ENCODE measurements at places on chromosomes 16 and 17.

- DNase-seq = peak; percentile 8
These were observed 13.5 kb upstream of the DYNLRB2 start for GRCh38 chr16:80527297-80527696.

GRCh38 chr16:28513484-28514181 lies 7.0 kb upstream of the IL27 start:
- no peak for DNase-seq

GRCh38 chr16:87575027-87575804 lies 27.1 kb upstream of the JPH3 start:
- no peak for DNase-seq

- DNase-seq = no peak
These were observed at the start of gene FAM171A2 for GRCh38 chr17:44363613-44364159. Gene FAM171A2, minus strand, starts transcription at chr17:44363853. Its CDS starts 139 bp downstream, at chr17:44363714.

GRCh38 chr17:39954876-39955275 lies 7.9 kb upstream of the GSDMA start:
- no peak for DNase-seq

GRCh38 chr16:11396241-11397048 lies 51.2 kb downstream of the RMI2 start:
- peak; percentile 6 for DNase-seq

GRCh38 chr16:2532494-2533141 lies 1.4 kb upstream of the CEMP1 start:
- DNase-seq = no peak

GRCh38 chr16:84093120-84093878 lies 23.4 kb downstream of the MBTPS1 start:
- no peak for DNase-seq

DNA sequence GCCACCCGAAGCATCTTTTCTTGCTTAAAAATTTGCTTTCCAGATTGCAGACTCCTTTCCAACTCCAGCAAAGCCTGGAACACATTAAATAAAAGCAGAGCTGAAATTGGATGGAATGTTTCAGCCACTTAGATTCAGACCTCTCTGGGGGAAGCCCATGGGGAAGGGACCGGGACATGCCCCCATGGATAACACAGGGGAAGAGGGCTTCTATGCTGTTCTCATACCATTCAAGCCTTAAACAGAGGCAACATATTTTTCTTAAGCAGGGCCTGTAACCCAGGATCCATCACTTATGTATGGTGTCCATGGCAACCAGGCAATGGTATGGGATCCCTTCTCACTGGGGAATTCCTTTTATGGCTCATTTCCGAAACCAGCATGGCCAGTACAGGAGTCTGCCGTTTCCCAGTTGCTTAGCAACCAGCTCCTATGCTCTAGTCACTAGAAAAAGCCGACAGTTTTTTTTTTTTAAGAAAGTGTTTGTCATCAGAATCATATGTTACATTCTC lies 62.0 kb upstream of the MARCHF10 start:
- no peak for DNase-seq

GRCh38 chr17:56486732-56487131 lies 106.8 kb upstream of the NOG start:
- DNase-seq = no peak

GRCh38 chr17:49553676-49554335 lies 21.9 kb upstream of the NXPH3 start:
- DNase-seq = no peak

DNA sequence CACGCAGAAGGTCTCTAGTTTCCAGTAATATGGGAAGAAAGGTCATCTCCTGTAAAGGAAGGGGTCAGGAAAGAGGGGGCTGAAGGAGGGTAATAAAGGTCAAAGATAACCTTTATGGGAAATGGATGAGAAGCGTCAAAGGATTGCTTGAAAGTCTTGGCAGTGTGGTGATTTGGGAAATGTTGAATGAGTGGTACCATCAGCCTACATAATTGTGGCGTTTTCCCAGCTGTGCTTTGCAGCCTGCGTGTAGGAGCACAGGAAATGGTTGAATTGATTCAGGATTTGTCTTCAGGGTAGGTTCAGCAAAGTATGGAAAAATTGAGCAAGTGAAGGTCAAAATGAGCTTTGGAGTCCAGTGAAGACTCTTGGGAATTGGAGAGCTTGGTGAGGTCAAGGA lies 115.8 kb upstream of the NOL11 start:
- no peak for DNase-seq

- no peak for DNase-seq
These were observed 5.2 kb upstream of the PIPOX start for GRCh38 chr17:29037739-29038084.

GRCh38 chr17:2064980-2065785 lies 10.3 kb downstream of the HIC1 start:
- no peak for DNase-seq

DNA sequence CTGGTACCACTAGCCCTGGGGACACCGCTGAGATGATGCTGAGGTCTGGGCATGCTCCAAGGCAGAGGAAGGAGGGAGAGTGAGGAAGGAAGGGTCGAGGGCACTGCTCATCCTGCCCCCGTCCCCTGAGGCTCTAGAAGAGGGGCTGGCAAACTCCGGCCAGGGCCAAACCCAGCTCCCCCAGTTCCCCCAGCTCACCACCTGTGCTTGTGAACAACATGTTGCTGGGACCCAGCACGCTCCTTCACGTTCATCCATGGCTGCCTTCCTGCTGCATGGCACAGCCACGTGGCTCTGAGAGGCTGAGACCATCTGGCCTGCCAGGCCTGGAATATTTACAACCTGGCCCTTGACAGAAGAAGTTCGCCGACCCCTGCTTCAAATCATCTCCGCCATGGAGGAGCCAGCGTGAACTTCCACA lies 81.2 kb downstream of the RBFOX3 start:
- DNase-seq = no peak

DNA sequence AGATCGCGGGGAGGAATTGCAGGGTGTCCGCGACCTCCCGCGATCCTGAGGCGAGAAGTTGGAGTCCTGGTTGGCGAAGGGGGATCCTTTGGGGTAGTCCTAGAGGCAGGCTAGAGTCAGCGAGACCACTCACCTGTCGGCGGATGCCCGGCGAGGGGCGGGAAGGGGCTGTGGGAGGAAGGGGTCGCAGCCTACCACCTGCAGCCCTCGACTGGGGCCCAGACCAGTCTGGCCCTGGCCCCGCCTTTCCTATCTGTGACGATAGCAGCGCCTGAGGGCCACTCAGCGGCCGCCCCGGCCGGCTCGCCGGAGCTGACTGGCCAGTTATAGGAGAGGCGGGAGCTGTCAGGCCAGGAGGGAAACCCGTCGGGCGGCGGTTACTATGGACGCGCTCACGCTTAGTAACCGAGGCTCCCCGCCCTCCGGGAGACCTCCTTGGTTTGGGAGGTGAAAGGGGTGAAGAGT lies at the start of gene TEKT3:
TSS of gene TEKT3 (minus strand) at position 213 of the 465 bp plus-strand sequence. CDS start 10,012 bp downstream, outside the sequence.
- no peak for DNase-seq

DNA sequence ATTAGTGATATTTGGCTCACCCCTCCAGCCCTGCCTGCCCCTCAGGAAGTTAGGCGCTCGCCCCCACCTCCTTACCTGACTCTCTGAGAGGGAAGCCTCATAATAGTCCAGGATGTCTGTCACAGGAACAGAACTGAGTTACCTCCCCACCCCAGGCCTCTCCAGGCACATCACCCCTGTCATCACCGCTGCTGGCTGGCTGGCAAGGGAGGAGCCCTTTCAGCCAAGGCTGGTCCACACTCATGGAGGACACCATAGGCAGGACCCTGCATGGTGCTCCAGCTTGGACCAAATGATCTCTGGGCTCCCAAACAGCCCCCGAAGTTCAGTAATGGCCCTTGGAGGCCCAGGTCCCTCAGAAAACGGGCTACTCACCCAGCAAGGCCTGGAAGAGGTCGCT lies 1.5 kb downstream of the DLG4 start:
- DNase-seq = no peak

DNA sequence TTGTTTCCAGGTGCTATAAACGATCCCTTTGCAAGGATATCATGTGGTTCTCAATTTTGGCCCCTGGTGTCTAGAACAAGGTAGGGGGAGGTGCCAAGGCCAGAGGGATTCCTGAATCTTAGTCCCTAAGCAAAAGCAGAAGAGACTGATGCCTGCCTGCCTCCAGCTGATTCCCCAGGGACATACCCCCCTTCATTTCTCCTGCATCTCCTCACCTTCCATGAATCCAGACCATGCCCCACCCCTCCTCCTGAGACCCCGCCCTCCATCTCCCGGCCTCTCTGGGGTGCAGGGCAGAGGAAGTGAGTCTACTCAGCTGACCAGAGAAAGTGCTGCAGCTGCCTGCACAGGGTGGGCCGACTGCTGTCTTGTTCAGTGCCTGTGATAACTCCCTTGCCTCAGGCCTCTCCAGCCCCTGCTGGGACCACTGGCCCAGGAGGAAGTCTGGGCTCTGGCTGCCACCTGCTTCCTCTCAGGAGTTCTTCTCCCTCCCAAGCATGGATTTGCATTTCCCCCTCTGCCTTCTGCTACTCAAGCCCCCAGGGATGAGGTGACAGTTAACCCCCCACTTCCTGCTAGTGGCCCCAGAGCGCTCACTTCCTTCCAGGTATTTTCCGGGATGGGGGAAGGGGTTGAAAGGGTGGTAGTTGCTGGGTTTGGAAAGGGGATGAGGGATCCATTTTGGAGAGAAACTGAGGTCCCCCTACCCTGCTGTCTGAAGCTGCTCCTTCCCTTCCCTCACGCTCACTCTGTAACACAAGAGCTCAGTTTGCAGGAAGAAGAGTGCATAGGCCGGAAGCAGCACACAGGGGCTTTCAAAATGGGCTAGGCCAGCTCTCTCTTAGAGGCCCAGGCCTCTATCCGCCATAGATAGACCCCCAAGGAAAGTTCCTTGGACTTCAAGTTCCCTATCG lies 10.5 kb upstream of the TSPOAP1 start:
- DNase-seq = peak; percentile 82

DNA sequence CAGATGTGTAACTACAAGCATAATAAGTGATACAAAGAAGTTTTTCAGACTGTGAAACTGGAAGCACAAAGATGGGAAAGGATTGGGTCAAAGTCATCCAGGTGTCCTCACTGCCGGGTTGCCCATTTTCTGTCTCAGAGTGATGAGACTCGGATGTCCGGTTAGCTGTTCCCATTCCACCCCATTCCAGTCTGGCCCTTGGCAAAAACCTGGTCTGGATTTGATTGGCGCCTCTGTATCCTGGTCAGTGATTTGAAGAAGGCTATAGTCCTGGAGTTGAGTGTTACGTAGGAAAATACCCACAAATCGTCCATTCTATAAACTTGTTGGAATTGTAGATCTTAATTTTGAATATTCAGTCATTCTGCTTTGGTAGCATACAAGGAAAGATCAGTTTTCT lies 19.9 kb upstream of the PHKG2 start:
- no peak for DNase-seq

- no peak for DNase-seq
These were observed 284.0 kb downstream of the SEC14L1 start for GRCh38 chr17:77424585-77425344.

DNA sequence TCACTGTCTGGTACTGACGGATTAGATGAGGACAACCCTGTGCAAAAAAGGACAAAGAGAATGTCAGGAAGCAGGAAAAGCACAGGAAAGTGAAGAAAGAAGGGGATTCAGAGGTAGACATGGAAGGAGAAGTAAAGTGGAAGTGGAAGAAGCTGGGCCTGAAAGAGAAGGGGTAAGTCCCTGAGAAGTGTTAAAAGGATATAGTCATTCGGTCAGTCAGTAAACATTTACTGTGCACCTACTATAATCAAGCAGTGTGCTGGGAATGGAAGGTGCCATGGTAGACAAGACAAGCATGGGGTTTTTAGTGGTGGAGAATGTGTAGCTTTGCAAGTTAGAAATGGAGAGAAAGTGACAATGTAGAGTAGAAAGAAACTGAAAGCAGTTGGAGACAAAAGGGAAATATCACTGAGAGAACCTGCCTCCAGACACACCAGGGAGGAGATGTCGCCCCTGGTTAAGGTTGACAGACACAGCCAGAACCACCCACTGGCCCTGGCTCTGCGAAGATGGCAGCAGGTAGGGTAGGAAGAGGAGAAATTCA lies 4.4 kb upstream of the SP2 start:
- no peak for DNase-seq

- DNase-seq = no peak
These were observed 18.7 kb downstream of the KRT9 start for GRCh38 chr17:41553176-41553575.

GRCh38 chr16:88508868-88509748 lies 56.0 kb downstream of the ZFPM1 start:
- no peak for DNase-seq

DNA sequence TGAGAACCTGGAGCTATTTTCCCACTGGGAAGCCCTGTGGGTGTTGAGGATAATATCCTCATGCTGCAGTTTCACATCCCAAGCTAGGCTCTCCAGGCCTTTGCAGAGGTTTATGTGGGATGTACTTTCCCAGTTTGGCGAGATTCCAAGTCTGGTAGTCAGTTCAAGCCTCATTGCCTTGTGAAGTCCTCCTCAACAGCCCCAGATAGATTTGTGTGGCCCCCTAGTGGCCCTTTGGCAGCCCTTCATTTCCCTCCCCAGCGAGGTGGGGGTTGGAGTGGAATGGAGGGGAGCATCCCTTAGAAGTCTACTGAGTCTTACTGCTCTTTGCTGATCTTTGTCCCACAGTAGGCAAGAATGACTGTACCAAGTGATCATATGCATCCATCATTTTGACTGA lies 137.9 kb downstream of the CDH11 start:
- DNase-seq = no peak

DNA sequence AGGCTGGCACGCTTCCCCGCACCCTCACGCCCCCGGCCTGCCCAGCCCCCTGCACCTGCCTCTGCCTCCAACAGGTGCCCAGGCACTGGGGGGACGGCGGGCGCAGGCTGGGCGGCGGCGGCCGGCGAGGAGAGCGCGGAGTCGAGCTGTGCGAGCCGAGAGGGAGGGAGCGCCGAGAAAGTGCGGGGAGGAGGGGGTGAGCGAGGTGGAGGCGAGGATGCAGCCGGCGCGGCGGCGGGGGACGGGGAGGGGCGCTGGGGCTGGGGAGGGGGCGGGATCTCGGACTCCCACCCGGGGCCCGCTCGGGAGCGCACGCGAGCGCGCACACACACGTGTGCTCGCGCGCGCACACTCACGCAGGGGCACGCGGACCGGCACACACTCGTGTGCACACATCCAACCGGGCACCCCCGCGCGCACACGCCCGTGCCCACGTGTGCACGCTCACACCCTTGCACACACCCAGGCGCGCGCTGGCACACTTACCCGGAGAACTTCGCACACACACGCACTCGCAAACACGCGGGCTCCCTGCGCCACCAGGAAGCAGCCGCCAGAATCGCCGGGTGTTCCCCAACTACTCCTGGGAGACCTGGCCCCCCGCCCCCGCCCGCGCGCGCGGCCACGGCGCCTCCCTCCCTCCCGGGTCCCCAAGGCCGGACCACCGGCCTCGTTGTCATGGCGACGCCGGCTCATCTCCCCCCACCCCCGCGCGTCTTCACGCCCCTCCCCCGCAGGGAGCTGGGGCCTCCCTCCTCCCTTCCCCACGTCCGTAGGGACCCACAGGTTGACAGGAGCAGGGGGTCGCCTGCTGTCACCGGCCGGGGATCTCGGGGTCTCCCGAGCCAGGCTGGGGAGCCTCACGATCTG lies at the start of gene DOC2A:
TSS of gene DOC2A (minus strand) at position 184 of the 870 bp plus-strand sequence. CDS start 805 bp downstream, outside the sequence.
- DNase-seq = no peak

- no peak for DNase-seq
These were observed 11.0 kb upstream of the TACO1 start for GRCh38 chr17:63589646-63590045.

DNA sequence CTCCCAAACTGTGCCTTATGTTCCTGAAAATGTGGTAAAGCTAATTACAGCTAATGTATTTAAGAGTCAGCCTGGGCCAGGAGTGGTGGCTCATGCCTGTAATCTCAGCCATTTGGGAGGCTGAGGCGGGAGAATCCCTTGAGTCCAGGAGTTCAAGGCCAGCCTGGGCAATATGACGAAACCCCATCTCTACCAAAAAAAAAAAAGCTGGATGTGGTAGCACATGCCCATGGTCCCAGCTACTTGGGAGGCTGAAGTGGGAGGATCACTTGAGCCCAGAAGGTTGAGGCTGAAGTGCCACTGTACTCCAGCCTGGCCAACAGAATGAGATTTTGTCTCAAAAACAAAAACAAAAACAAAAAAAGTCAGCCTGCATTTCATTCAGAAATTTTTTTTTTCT lies 33.2 kb upstream of the C17orf78 start:
- no peak for DNase-seq

Data from NK-92 treated with Interleukin-12 subunit alpha and Interleukin-12 subunit beta, amount 100 ng/mL, for 24 hours (cell line).